ENCODE measurements at places on chromosomes 6 and 20. TPM values are rescaled to one million over a fixed set of nuclear protein-coding genes. Genes with fewer than 3 reads are reported as not detected.

The MAN1A1 gene
- 18.5 TPM for total RNA-seq

DNA sequence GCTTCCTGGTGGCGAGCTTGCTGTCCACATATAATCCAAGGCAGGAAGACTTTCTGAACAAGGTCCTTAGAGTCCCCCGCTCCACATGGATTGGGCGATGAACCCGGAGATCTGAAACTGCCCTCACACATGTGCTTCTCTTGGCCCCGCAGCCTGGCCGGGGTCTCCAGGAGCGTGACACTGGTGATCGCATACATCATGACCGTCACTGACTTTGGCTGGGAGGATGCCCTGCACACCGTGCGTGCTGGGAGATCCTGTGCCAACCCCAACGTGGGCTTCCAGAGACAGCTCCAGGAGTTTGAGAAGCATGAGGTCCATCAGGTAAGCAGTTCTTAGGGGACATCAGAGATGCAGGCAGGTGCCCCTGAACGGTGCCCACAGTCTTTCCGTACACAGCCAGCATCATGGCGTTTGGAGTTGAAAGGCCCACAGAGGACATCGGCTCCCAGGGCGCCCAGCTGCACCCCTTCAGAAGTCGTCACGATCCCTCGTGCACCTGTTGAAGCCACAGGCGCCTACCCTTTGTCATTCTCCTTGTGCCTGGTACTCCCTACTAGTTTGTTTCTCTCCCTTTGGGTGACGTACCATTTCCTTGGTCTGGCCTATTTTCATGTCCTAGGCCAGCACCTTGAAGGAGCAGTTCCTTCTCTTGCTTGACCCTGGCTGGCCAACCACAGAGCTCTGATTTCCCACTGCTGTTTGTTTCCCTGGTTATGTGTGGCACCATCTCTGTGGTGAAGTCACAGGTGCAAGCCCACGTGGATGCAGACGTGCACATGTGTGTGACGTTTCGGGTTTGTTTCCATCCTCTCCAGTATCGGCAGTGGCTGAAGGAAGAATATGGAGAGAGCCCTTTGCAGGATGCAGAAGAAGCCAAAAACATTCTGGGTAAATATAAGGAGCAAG is 43.3 kb upstream of the IRF4 start:
- H3K36me3 ChIP-seq = peaks cover 13% of the 10 kb centered on the region
- H3K4me3 ChIP-seq = no peak overlapping the region
- H3K4me1 ChIP-seq = no peaks in the 10 kb centered on the region
- DNase-seq = no peak

DNA sequence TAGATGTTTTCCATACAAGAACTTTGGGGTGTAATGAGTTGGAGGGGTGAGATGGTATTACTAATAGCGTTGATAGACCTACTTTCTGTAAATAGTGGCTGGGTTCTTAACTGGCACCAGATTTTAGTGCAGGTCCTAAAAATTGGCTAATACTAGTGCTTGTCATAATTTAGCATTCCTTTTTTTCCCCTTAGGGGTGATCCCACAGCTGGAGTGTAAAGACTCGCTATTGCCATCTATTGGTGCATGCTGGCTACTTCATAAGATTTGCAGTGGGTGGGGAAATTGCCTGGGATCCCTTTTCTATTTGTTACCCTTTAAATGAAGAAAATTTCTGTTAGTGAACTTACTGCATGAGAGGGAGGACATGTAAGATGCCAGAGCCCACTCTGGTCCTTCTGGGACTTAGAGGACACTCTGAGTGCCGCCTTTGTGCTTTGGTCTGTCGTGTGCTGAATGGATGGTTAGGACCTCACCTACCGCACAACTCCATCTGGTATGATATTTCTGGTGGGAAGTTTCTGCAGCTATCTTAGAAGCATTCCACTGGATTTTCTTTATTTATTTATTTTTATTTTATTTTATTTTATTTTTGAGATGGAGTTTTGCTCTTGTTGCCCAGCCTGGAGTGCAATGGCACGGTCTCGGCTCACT is 195.5 kb downstream of the JARID2 start:
- peaks cover 60% of the 10 kb centered on the region for H3K4me1 ChIP-seq
- no peaks in the 10 kb centered on the region for H3K27me3 ChIP-seq
- H3K36me3 ChIP-seq = peaks cover 5% of the 10 kb centered on the region
- H3K27ac ChIP-seq = no peak overlapping the region
- H3K4me3 ChIP-seq = no peak overlapping the region

The RRAGD gene
- 19.7 TPM for total RNA-seq

The COL9A3 gene
- total RNA-seq = not detected

DNA sequence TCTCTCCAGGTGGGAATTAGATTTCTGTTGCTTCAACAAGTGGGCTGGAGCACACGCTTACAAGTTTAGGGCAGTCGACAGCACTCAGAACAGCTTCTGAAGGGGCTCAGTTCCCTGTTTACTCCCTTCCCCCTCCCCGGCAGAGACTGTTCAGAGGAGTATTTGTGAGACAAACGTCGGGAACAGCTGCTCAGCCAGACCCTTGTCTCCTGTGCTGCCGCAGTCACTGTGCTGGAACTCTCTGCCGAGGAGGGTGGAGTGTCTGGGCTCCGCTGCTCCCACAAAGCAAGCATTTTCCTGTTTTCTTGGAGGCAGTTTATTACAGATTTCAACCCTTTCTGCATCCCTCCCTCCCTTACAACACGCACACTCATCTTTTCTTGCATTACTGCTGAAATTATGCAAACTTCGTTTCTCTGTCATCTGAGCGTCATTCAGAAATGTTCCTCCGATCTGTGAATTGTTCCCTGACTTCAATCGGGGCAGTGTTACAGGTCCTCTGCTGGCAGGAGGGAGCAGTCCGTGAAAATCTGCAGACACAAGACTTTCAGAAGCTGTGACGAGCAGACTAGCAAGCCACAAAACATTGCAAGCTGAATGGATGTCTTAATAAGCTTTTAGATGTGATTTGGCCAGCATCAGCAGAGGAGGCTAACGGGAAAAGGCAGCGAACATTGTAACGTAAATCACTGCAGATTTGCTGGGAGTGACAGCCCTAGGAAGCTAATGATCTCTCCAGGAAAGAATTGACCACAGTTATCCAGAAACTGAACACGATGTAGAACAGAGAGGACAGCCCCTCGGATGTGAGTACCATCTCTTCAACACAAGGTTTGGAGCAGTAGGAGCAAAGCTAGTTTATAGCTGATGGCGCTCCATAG is 76.2 kb downstream of the LYRM2 start:
- no peak overlapping the region for H3K4me3 ChIP-seq
- H3K36me3 ChIP-seq = no peaks in the 10 kb centered on the region
- DNase-seq = no peak
- H3K4me1 ChIP-seq = no peaks in the 10 kb centered on the region
- no peaks in the 10 kb centered on the region for H3K27me3 ChIP-seq
- H3K27ac ChIP-seq = no peak overlapping the region

Data from activated CD8-positive, alpha-beta T cell treated with anti-CD3 and anti-CD28 coated beads for 36 hours (primary cell).